ENCODE measurements at places on chromosomes 11 and 22. TPM values are rescaled to one million over a fixed set of nuclear protein-coding genes. Genes with fewer than 3 reads are reported as not detected.

The GNAZ gene
- 2.0 TPM for polyA plus RNA-seq

The DEPDC5 gene
- polyA plus RNA-seq: 30.7 TPM

The DNAJB7 gene
- 0.09 TPM for polyA plus RNA-seq

The RAB39A gene
- 0.69 TPM for polyA plus RNA-seq

The PRCP gene
- 48.8 TPM for polyA plus RNA-seq

The CFAP300 gene
- polyA plus RNA-seq: not detected

The TEX12 gene
- 0.20 TPM for polyA plus RNA-seq

The MMP27 gene
- not detected for polyA plus RNA-seq

The SCN4B gene
- polyA plus RNA-seq: not detected

The CD81 gene
- 195 TPM for polyA plus RNA-seq

The OR9Q1 gene
- not detected for polyA plus RNA-seq

The ENDOD1 gene
- polyA plus RNA-seq: 16.4 TPM

The GLYAT gene
- polyA plus RNA-seq: not detected

The PHRF1 gene
- 15.4 TPM for polyA plus RNA-seq

The ACO2 gene
- polyA plus RNA-seq: 132 TPM

The CENPM gene
- polyA plus RNA-seq: 28.7 TPM

The PHLDA2 gene
- not detected for polyA plus RNA-seq

The RPLP2 gene
- 4,588 TPM for polyA plus RNA-seq

The SDF2L1 gene
- polyA plus RNA-seq: 61.5 TPM

The GRM5 gene
- not detected for polyA plus RNA-seq
